ENCODE measurements at places on chromosomes 12 and 14.

DNA sequence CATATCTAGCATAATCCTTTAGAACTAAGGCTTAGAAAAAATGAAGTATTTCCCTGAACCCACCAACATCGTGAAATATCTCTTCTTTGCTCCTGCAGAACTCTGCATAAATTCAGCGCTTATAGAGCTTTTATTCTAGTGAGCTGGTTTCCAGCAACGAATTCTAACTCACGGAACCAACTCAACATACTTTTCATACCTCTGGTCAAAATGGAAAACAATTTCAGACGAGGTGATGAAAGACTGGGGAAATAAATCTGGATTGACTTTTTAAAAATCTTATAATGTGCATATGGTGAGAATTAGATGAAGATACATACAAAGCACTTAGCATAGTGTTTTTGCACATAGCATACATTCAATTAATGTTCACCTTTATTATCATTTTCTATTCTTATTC lies 62.6 kb upstream of the BBS10 start:
- no peak for DNase-seq

DNA sequence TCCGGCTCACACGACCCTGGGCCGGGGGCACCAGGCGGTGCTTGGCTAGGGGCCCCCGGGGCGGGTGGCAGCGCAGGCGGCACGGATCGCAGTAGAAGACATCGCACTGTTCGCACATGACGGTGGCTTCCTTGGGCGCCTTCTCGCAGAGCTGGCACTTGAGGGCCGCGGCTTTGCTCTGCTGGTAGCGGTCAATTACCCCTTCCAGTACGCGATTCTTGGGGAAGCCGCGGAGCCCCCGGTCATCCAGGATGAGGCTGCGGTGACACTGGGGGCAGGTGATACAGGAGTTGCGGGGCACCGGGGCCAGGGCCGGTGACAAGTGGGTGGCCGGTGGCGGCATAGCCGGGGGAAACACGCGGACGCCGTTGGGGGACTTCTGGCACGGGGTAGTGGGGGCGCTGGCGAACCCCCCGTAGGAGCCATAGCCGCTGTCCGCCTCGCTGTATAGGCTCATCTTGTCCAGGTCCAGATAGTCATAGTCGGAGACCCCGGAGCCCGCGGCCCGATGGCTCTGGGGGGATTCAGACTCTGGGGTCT lies 553 bp downstream of the TRIM9 start:
- no peak for DNase-seq

DNA sequence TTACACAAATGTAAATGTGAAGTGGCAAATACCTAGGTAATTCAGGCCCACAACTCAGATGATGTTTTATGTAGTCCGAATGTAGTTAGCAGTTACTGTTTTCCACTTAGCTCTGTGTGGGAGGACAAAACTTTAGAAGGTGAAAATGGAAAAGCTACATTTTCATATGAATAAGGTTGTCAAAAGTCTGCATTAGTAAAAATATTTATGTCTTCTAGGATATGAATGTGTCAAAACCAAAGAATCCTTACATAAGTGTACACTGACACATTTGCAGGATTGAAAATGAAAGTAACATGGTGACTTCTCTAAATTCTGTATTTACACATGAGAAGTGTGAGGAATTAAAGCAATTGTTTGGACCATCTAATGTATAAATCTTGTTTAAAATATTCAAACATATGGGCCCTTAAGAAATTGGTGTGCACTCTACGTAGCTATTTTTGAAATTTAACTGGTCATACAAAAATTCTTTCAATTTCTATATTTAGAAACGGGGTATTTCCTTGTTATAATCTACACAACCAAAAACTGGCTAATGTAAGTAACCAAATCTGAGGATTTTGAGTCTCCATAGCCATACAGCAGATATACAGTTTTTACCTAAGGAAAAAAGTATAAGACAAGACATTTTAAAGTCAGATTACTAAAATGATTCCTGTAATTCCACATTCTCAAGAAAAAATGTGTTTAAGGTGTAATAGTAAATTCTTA lies 5.4 kb downstream of the CDKN1B start:
- DNase-seq, result no peak

- no peak for DNase-seq
These were observed 9.1 kb upstream of the TDG start for GRCh38 chr12:103956509-103957027.

DNA sequence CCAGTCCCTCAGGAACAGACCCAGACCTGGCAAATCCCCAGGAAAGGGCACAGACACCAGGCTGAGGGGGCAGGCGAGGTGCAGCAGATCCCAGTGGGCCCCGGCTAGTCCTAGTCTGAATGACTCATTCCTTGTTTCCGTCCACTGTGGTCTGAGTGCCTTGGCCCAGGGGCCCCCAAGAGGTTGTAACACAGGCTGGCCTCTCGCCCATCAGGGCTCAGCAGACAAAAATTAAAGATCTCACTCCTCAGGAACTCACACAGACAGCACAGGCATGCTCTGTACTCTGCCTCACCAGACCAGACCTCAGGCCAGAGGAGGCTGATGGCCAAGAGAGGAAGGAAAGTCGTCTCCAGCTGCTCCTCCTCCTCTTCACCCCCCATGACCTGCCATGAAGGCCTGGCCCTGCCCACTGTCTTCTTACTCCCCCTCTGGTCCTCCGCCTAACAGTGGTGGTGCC lies 7.7 kb upstream of the LTBP2 start:
- DNase-seq, result no peak

All from smooth muscle cell of the brain vasculature (primary cell).